ENCODE measurements at places on chromosomes 1 and 21.

DNA sequence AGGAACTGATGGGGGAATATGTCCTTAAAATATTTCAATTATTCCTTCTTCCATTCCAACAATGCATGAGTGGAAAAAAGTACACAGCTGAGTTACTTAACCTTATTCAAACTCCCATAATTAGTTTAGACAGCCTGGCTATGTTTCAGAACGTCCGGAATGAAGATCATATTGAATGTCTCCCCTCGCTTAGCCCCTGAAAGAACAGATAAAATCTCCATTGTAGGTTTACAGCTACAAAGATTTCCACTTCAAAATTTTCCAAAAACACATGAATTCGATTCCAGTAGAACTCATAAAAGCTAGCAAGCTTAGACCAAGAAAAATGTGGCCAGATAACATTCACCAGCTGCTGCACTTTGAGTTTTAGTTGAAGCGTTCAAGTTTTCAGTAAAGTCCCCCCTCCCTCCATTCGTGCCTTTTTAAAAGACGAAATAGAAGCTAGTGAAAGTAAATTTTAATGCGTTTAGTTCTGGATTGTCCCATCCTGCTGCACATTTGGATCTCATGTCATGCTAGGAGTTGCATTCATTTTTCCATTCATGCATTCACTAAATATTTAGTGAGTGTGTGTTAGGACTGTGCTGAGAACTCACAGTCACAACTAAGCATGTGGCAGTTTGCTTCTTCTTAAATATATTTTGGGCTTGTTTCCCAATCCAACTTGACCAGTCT, 29.4 kb upstream of the SSX2IP start:
- DNase-seq: no peak

- DNase-seq: no peak
These were observed 247.3 kb downstream of the FOXD2 start for GRCh38 chr1:47684964-47685762.

DNA sequence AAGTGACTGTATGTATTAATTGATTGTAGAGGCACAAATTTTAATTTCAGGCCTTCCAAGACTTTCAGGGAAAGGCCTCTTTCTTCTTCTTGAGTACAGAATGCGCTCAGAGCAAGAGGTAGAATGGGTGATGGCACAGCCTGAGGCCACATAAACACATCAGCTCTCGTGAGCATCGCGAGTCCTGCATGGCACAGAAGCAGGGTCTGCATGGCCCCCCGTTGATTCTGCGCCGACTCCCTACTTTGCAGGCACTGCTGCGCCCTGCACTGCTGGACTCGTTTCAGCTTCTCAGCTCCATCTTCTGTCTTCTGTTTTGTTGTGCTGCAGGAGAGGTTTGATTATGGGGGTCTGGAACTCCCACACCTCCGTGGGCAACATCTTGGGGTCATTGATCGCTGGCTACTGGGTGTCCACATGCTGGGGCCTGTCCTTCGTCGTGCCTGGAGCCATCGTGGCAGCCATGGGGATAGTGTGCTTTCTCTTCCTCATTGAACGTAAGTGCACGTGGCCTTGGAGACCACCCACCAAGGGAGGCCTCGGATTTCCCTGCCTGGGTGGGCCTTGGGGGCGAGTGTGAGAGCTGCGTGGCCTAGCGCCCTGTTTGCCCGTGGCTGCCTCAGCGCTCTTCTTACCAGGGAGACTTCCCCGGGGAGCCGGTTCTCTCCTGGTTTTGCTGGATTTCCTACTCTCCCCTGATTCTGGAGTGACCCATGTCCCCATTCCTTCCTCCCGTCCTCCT, 29.6 kb downstream of the SLC37A1 start:
- DNase-seq: no peak

DNA sequence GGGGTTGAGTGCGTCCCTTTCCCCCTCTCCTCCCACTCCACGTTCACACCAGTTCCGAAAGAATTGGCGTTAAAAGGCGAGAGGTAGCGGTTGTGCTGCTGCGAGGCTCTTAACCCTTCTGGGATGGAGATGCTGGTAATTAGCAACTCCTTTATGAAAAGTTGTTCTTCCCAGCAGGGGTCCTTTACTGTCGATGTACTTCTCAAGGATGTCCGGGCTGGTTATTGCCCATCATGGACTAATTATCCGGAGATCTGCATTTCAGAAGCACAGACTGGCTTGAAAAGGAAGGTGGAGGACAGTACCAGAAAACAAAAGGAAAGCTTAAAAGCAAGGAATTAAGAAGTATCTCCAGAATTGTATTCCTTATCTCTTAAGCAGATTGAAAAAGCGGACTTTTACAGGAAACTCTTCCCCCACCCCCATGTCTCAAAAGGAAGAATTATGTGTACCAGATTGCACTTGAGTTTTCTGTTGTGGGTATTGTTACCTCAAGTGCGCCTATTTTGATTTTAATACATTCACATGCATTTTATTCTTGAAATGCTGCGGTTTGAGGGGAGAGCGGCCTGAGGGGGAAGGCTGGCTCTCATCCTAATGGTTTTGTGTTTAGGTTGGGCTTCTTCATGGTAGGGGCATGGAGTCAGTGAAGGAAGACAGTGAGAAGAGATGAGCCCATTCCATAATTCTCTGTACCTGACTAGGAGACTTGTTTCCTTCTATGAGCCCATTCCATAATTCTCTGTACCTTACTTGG, 1.5 kb downstream of the AK4 start:
- no peak for DNase-seq

DNA sequence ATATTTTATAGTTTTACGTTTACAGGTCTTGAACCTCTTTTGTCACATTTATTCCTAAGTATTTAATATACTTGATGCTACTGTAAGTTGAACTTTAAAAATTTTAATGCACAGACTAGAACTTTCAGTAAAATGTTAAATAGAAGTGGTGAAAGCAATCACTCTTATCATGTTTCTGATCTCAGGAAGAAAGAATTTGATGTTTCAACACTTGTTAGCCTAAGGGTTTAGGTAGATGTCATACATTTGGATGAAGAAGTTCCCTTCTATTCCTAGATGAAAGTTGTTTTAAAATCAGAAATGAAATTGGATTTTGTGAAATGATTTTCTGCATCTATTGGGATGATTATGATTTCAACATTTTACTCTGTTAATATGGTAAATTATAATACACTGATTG, 63.6 kb upstream of the TTLL7 start:
- no peak for DNase-seq

- no peak for DNase-seq
These were observed 292.7 kb downstream of the CAMTA1 start for GRCh38 chr1:7077970-7078369.

DNA sequence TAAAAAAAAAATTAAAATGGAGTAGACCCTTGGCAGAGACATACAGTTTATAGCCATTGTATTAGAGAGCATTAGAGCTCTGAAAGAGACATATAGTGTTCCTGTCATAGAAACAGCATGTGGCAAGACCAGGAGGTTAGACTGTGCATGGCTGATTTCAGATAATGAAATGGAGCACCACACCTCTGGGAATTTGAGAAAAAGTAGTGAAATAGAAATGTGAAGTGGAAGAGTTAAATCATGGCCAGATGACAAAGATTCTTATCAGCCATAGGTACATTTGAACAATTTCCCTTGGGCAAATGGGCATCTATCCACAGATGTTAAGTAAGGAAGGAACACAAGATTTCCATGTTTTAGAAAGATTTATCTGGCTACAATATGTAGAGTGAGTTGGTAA, 1083.1 kb downstream of the PLA2G4A start:
- DNase-seq: no peak

DNA sequence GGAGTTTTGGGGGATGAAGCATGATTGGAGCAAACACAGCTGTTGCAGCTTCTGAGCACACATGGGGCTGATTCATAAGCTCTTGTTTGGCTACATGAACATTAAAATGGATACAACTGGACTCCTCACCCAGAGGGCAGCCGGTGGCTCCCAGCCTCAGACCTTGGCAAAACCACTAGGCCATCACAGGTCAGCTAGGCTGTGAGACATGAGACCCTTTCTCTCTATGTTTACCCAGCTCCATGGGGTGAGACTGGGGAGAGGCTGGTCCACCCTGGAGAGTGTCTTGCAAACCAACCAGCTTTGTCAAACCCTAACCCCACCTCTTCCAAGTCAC, 388.7 kb downstream of the PTPRU start:
- no peak for DNase-seq

GRCh38 chr1:204736836-204737235, 51.3 kb upstream of the LRRN2 start:
- no peak for DNase-seq

DNA sequence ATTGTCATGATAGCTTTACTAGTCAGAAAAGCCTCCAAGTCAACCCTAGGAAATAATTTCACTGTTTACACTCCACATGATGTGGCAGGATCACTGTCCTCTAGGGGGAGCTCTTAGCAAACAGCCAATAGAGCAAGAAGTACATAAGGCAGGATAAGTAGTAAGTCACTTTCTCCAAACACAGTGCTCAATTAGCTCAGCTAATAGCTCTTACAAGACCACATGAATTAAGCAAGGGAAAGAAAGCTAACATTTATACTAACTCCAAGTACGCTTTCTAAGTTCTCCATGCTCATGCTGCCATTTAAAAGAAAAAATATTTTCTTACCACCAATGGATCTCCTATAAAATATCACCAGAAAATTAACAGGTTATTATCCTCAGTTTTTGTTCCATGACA, 66.9 kb upstream of the LRIF1 start:
- DNase-seq: peak; percentile 51

DNA sequence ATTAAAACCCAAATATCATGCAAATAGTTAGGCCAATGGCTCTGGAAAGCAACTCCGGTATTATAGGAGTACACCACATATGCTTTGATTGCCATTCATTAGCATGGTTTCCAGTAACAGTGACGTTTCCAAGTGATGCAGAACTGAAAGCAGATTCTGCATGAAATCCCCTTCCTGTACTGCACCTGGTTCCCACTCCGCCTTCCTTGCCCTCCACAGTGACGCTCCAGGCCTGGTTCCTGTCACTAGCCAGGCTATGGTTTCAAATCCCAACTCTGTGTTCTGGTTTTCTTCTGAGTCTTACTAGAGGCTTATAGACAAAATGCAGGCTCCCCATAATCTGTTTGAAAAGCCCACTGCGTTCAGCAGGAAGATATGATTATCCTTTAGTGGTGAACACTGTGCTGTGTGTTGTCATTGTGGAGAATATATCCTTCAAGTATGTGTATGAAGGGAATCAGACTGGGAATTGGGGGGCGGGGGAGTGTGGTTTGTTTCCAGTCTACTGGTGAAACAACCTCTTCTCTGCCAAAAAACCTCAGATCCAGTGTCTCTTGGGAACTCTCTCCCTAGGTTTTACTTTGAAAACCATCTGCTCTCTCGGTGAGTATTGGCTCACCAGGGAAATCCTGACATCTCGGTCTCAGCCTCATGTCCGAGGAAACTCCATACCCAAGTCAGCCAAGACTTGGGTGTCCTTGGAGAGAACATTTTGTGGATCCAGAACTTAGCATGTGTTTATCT, 78.7 kb downstream of the TYW3 start:
- DNase-seq: no peak

- no peak for DNase-seq
These were observed 80.6 kb upstream of the SLC44A3 start for GRCh38 chr1:94739521-94740061.

- DNase-seq: no peak
These were observed 1.9 kb downstream of the GJA5 start for GRCh38 chr1:147758379-147759100.

GRCh38 chr21:17554679-17555465, 42.0 kb downstream of the CXADR start:
- DNase-seq: no peak
